Daoy (cell line): ENCODE measurements at places on chromosomes 4 and X. TPM values are rescaled to one million over a fixed set of nuclear protein-coding genes. Genes with fewer than 3 reads are reported as not detected.
A peak's percentile ranks its signal among the peaks of the same experiment; 100 is the strongest.

Gene CTAG1B
- 1.8 TPM in 1 of 2 replicates, not detected in the other for total RNA-seq

Gene GC
- total RNA-seq: not detected in 2 replicates

Gene CCSER1
- 0.80 and 1.0 TPM in 2 replicates for total RNA-seq

Gene AASDH
- 3.8 and 5.9 TPM in 2 replicates for total RNA-seq

Gene UGT2A3
- total RNA-seq: not detected in 2 replicates

Gene RIBC1
- total RNA-seq: 0.27 and 1.3 TPM in 2 replicates

Gene MND1
- total RNA-seq: 20.3 and 23.7 TPM in 2 replicates

Gene LETM1
- 48.9 and 56.6 TPM in 2 replicates for total RNA-seq

Gene PDZD4
- total RNA-seq: 5.7 and 7.5 TPM in 2 replicates

Gene FAM114A1
- 35.6 and 37.1 TPM in 2 replicates for total RNA-seq

Gene NPY1R
- 0.57 TPM in 1 of 2 replicates, not detected in the other for total RNA-seq

Gene VEGFC
- 6.1 and 11.0 TPM in 2 replicates for total RNA-seq

Gene PTPN13
- total RNA-seq: 3.0 and 5.5 TPM in 2 replicates

Gene TKTL1
- 0.06 TPM in 1 of 2 replicates, not detected in the other for total RNA-seq

GRCh38 chr4:78432896-78433295 lies 118.7 kb upstream of the ANXA3 start:
- DNase-seq: peak; percentile 8

GRCh38 chr4:56134266-56134665 lies 185.5 kb downstream of the CEP135 start:
- DNase-seq: peak; percentile 56

GRCh38 chrX:130987241-130987640 lies 70.9 kb upstream of the ARHGAP36 start:
- DNase-seq: no peak

- no peak for DNase-seq
Observed at GRCh38 chrX:101220662-101221260, 1.2 kb downstream of the DRP2 start.

- peak; percentile 44 for DNase-seq
Observed at GRCh38 chr4:7719354-7720174, 220.1 kb downstream of the AFAP1 start.

- no peak for DNase-seq
Observed at GRCh38 chrX:68980906-68981616, 152.2 kb downstream of the EFNB1 start.

GRCh38 chr4:121428721-121429120 lies 47.9 kb upstream of the QRFPR start:
- DNase-seq: peak; percentile 8

DNA sequence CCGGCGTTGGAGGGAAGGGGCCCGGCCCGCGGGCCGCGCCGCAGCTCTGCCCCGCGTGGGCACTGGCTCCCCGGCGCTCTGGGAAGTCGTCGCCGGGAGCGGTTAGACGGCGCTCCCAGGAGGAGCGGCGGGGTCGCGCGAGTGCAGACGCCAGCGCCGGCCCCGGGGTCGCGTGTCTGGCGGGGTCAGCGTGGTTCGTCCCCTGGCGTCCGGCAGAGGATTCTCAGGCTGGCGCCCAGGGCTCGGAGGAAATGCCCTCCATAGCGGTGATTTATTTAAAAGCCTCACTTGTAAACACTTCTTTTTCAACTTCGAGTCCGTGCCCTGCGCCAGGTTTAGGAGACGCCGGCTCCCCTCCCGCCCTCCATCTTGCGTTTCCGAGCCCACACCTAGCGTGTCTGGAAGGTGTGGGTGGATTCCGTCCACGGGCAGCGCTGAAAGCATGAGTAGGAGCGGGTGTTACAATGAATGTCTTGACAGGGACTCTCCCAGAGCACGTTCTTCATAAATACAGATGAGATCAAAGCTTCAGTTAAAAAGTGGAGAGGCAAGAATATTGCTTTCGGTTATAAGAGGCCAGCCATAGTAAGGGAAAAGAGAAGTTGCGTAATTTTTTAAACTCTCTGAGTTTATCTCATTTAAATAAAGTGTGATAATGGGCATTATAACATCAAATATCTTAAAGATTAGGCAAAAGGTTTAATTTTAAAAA lies 692 bp downstream of the FAM241A start:
- DNase-seq: peak; percentile 43

DNA sequence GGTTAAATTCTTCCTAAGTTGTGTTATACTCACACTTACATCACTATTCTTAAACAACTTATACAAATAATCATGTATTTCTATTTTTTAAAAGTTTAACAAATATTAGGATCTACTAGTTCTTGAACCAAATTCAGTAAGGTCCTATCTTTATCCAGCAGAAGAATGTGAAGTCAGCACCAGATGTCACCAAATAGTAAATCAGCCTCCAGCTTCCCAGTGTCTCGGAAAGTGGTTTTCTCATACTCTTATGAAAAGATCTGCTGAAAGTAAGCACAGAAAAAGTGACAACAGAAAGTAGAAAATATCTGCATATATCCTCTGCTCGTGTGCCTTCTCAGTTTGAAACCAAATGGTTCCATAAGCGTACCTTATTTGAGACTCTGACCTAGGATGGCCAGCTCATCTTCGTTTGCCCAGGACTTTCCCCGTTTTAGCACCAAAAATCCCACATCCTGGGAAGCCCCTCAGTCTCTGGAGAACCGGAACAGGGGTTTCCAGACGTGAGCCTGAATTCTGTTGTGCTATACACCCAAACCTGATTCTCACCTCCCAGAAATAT lies 98.0 kb upstream of the DCLK2 start:
- no peak for DNase-seq

DNA sequence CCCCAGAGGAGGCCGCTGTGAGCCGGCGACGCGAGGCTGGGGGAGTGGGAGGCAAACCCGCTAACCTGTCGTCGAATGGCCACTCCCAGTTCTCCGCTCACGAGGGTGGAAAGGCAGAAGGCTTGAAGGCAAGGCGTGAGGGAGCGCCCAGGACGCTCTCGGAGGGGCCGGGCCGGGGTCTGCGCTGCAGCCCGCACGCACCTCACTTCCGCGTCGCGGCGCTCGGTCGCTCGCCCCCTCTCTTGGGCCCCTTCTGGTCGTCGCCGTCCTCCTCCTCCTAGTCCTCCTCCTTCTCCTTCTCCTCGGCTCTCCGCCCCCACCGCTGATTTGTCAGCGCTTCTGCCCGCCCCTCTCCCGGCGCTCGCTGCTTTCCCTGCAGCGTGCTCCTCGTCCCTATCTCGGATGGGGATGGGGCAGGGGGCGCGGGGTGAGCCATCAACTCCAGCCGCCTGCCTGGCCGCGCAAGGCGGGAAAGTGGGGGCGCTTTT lies at the start of gene SNCA:
TSS of gene SNCA (minus strand) at position 265 of the 488 bp plus-strand sequence. CDS start 1,494 bp downstream, outside the sequence.
- DNase-seq: peak; percentile 70

DNA sequence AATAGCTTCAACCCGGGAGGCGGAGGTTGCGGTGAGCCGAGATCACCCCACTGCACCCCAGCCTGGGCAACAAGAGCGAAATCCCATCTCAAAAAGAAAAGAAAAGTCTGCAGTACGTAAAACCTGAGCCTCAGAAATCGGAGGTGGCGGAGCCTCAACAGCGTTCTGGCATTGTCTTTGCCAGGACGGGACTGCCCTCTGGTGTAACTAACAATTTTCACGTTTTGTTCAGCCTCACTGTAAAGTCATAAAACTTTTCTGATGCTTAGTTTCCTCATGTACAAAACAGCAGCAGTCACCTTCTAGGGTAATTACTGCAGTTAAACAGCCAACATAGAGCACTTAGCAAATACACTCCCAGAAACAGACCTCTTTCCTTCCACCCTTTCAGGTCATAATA lies 121.7 kb downstream of the RBM47 start:
- no peak for DNase-seq

- DNase-seq: peak; percentile 17
Observed at GRCh38 chr4:76589402-76589801, 154.4 kb downstream of the SHROOM3 start.

DNA sequence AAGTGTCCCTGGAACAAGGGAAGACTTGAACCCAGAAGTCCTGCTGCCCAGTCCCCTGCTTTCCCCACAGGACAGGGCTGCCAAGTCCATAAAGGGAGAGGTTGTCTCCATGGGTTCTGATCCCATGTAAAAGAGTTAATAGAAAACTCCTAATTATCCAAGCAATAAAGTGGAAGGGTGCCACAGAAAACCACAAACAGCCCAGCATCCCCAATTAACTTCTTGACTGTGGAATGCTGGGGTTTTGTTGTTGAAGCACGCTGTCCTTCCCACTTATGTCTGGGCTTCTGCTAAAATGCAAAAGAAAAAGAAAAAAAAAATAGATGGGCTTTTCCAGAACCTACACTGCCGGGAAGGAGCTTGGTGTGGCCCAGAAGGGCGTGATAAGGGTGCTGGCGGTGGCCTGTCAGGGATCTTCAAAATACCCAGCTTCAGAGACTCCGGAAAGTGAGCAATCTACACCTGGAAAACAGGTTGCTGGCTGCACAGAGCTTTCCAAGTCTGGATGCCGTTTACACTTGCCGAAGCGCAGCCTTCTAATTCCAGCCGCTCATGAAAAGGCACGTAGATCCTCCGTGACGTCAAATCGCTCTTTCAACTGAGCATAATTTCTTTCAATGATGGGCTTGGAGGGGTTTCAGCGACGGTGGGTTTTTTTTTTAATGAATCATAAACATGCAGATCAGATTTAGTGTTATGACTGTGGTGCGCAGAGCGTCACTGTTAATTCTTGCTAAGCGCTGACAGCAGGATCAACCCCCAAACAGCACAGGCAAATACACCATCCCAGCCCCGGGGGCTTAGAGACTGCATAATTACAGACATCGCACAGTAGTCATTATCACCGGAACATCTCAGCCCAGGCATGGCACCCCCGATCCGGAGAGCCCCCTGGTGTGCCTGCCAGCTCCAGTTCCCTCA lies 197.6 kb downstream of the BCOR start:
- DNase-seq: no peak

DNA sequence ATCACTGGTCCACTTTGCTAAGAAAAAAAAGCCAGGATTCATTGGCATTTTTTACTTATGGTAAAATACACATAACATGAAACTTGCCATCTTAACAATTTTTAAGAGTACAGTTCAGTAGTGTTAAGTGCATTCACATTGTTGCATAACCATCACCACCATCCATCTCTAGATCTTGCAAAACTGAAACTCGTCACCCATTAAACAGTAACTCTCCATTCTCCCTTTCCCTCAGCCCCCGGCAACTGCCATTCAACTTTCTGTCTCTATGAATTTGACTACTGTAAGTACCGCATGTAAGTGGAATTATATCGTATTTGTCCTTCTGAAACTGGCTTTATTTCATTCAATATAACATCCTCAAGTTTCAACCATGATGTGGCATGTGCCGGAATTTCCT lies 56.3 kb upstream of the LNX1 start:
- no peak for DNase-seq

GRCh38 chr4:170887396-170887795 lies 797.6 kb upstream of the AADAT start:
- no peak for DNase-seq

GRCh38 chrX:131812847-131813825 lies 210.0 kb upstream of the STK26 start:
- peak; percentile 59 for DNase-seq

GRCh38 chr4:1495416-1496115 lies 89.3 kb upstream of the NKX1-1 start:
- DNase-seq: no peak

DNA sequence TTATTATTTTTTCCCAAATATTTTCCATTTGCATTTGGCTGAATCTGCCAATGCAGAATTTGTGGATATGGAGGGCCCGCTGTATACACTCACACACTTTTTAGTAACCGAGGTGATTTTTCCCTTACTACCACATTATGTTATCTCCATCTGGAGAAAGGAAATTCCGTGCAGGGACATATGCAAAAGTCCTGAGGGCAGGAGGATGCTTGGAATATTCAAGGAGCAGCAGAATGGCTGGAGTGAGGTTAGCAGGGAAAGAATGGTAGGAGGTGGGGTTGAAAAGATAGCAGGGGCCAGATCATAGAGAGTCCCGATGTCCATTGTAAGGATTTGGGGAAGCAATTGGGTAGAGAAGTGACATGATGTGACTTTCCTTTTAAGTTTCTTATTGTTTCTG lies 11.5 kb upstream of the RNF212 start:
- DNase-seq: no peak

GRCh38 chr4:168677063-168677462 lies 180.2 kb downstream of the PALLD start:
- DNase-seq: no peak

GRCh38 chr4:182495645-182496385 lies 252.6 kb downstream of the TENM3 start:
- DNase-seq: no peak

- peak; percentile 1 for DNase-seq
Observed at GRCh38 chrX:110944311-110944750, 148.7 kb upstream of the CHRDL1 start.

DNA sequence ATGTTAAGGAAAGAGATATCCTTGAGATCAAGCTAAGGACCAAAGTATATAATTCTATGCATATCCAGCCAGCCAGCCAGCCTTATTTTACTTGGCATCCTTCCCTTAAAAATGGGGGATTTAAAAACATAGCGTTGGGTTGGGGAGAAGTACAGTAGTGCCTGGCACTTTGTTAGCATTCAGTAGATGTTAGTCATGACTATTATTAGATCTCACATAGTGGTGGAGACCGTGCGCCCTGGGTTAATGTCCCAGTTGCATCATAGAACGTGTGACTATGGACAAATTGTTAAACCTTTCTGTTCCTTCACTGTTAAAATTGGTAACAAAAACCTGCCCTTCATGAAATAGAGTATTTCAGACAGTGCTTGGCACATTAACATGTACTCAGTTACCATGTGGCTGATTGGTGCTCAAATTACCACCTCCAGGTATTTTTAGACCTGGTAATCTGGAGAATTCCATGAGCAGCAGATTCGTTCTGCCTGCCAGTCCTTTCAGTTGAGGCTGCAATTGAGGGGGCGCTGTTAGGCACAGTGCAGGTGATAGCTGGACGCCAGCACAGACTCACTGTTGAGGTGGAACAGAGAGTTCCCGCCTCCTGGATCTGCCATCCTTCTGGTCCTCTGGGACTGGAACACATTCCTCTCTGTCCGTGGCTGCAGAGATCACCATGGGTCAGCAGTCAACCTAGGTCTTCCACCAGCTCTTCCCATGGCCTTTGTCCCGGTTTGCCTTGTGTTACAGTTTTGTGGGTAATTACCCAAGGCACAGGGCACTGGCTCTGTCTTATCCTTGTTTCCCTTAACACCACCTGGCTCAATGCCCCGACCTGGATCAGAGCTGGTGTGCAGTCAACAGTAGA lies 31.7 kb downstream of the RBBP7 start:
- DNase-seq: peak; percentile 42

GRCh38 chr4:10949039-10949733 lies 264.6 kb upstream of the CLNK start:
- no peak for DNase-seq

DNA sequence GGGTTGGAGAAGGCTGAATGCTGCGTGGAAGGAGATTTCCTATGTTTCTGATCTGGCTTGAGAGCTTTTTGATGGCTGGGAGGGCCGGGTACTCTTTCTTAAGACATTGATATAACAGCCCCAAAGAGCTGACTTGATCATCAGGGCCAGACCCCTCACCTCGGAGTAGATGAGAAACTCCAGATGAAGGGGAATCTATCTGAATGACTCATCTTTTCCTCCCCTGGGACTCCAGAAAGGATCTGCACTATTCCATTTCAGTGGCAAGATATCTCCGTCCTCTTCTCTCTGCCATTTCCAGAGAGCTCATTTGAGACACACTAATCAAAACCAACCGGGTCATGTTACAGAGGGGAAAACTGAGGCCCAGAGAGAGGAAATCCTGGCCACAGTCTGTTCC lies 92.9 kb upstream of the MSX1 start:
- DNase-seq: no peak
